ENCODE measurements at places on chromosomes 2 and 18.

GRCh38 chr2:192010073-192010472 is 163.2 kb upstream of the CAVIN2 start:
- no peak for DNase-seq

- DNase-seq: no peak
These were observed 61.0 kb downstream of the GRB14 start for GRCh38 chr2:164560181-164560792.

DNA sequence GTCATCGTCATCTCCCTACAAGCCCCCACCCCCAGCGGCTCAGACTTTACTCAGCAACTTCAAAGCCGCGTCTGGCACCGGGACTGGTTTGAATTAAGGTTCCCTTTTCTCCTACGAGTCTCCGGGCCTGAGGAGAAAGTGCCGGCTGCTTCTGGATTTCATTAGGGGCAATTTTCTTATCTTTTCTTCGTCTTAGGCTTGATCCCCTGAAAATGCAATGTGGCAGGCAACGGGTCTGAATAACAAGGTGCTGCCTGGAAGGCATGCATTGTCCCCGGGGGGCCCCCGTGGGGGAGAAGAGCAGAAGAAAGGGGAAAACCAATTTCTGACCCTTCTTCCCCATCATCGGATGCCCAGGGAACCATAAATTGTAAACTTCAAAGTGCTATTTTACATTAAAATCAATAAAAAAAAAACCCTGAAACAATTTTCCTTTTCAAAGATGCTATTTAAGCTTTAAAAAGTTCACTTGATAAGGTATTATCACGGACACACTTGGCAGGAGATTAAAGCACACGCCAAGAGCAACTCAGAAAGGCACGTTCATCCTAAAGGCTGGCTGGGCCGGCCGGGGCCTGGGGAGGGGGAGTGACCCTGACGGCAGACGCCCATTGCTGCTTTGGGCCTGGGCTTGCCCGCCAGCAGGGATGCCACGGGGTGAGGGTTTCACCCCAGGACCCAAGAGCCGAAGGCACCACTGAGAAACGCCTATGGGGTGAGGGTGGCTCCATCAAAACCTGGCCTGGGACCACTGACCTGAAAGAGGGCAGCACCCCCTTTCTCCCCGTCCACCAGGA is 230.4 kb downstream of the TWIST2 start:
- no peak for DNase-seq

- DNase-seq: no peak
These were observed 164.5 kb downstream of the LPIN1 start for GRCh38 chr2:11910971-11911370.

- DNase-seq: no peak
These were observed 309.5 kb downstream of the EPHA4 start for GRCh38 chr2:221262651-221263050.

DNA sequence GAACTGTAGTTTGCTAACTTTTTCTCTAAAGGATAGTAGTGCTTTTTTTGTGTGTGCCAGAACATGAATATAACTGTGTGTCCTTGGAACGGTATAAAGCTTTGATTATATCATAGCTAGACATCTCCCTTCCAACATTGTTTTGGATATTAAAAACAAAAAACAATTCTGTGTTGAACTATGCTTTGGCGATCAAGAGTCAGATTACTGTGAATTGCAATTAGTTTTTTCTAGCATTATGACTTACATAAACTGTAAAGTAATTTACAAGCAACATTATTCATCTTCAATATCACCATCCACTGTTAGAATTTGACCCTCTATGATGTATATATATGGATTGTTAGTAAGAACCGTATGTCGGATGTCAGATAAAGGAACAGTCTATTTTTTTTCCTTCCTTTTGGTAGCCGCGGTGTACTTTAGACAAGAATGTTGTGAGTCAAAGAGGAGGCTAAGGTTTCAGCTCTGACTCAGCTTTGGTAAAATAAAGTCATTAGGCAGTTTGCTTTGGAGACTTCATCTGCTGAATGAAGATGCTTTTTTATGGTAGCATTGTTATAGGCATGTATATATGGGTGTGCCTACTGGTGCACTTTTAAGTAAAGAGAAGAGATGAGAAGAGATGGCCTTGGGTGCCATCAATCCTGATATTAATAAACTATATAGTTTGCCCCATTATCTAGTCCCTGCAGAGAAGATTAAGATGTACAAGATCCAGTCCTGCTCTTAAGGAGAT is 76.4 kb downstream of the LTBP1 start:
- no peak for DNase-seq

GRCh38 chr2:123438675-123439074 is 586.4 kb upstream of the CNTNAP5 start:
- DNase-seq: no peak

DNA sequence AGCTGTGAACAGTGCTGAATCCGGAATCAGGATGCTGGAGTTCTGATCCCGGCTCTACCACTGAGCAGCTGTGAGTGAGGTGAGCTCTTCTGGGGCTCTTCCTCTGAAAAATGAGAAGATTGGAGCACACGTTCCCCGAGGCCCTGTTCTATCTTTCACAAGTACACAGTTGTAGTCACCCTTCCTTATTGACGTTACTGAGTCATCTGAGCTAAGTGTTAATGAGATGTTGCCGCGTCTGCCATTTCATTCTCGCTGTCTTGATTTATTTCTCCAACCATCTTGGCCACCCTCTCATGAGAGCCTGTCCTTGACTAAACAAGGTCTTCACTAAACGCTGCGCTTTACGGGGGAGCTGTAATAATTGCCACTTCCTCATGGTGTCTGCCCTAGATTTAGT is 31.9 kb upstream of the EFR3B start:
- no peak for DNase-seq

- peak; percentile 44 for DNase-seq
These were observed 81.0 kb downstream of the SP3 start for GRCh38 chr2:173884025-173884802.

GRCh38 chr2:101150306-101151145 is 656 bp downstream of the TBC1D8 start:
- DNase-seq: peak; percentile 3

GRCh38 chr2:33213244-33213643 is 263.2 kb upstream of the RASGRP3 start:
- no peak for DNase-seq

DNA sequence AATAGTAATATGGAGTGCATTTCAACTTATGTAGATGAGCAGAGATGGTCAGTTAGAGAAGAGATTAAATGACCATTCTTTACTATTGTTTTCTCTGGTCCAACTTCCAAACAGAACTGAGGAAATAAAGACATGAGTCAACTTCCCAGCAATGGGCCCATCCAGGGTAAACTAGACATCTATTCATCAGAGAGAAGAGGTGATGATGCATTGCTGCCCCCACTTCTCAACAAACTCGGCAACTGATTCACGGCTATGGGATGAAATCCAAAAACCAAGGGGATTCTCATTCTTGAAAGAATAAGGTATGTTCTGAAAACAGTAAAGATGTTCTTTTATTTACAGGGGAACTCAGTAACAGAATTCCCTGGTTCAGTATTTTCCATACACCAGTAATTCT is 190.7 kb downstream of the RDH14 start:
- no peak for DNase-seq

GRCh38 chr2:231259104-231259503 is 60.7 kb downstream of the ARMC9 start:
- peak; percentile 8 for DNase-seq

GRCh38 chr18:21277578-21277977 is 35.5 kb downstream of the GREB1L start:
- DNase-seq: no peak

DNA sequence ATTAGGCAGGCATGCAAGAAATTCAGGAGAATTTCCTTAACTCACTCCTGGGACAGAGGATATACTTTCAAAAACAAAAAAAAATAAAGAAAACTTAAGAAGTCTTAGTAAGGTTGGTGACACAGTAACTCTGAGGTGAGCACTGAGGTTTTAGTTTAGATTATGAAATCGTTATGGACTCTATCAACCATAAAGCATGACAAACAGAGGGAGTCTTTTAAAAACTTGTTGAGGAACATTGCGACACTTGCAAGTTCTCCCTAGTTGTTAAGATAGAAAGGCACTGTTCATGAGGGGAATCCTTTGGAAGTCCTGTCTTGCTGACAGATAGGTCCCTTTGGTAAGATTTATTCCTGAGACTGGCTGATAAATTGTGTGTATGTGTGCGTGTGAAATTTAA is 194.3 kb upstream of the ERBB4 start:
- no peak for DNase-seq

- DNase-seq: peak; percentile 73
These were observed 100.1 kb downstream of the CRACDL start for GRCh38 chr2:98835831-98836385.

GRCh38 chr2:189191766-189192165 is 12.2 kb upstream of the COL5A2 start:
- DNase-seq: no peak

- peak; percentile 51 for DNase-seq
These were observed 47.0 kb downstream of the IWS1 start for GRCh38 chr2:127479219-127479825.

DNA sequence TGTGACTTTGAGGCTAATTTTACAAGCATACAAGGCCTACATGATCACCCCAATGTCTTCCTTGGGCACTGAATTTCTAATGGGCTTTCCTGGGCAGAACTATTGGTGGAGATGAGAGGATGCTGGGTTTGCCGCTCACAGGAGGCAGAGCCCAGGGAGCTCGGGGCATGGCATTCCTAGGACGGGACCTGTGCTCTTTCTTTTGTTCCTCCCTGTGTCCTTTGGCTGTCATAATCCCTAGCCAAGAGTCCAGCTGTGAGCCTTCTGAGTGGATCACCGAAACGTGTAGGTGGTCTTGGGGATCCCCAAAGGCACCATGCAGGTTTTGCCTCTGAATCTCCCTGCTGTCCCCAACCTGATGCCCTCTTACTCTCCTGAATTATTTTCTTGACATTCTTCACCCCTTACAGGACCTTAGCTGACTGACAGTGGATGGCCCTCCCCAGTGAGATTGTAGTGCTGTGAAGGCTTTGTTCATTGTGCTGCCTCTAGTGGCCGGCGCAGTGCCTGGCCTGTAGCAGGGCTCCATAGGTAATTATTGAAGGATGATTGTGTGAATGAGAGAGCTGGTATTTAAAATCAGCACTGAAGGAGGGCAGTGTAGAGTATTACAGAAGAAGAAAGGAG is 221.9 kb downstream of the ZNF407 start:
- DNase-seq: no peak

GRCh38 chr2:151379169-151379568 is 21.8 kb downstream of the TNFAIP6 start:
- DNase-seq: no peak

DNA sequence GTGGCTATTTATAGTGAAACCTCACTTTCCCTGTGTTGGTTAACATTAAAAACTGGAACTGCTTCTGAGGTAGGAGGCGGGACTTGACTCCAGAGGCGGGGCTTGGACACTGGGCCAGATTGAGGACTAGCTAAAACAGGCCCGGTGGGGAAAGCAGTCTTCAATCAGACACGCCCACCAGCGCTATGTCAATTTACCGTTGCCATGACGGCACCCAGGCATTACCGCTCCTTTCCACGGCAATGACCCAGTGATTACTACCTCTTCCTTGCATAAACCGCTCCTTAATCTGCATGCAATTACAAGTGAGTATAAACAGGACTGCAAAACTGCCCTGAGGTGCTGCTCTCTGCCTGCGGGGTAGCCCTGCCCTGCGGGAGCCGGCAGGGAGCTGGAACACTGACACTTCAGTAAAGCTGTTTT is 35.3 kb downstream of the LRRFIP1 start:
- DNase-seq: peak; percentile 60

DNA sequence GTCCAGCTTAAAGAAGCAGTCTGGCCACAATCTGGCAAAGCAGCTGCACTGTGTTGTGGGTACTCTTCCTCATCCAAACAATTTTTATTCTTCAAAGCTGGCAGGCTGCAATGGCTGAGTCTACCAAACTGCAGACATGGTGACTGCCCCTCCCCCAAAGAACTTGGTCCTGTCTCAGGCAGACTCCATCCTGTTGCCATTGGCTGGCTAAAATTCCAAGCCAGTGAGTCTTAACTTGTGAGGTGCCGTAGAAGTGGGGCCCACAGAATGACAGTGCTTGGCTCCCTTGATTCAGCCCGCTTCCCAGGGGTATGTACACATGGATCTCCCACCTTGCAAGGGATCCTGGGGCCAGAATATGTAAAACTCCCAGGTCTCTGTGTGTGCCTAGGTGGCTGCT is 14.5 kb upstream of the NXPH2 start:
- no peak for DNase-seq

- DNase-seq: no peak
These were observed 51.2 kb upstream of the UGP2 start for GRCh38 chr2:63790491-63790890.

DNA sequence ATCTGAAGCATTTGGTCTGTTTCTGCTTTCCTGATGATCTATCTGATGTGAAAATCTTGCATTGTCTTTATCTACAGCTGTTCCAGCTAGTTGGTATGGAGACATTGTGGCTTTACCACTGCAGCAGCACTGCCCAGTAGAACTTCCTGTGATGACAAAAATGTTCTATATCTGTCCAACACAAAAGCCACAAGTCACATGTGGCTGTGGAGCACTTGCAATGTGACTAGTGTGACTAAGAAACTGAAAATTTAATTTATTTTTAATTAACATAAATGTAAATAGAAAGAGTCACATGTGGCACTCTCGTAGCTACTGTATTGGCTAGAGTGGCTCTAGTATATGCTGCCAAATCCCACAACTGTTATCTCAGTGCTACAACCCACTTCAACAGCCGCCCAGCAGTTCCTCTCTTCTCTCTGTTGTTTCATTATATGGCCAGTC is 425.7 kb downstream of the SETBP1 start:
- DNase-seq: peak; percentile 51

DNA sequence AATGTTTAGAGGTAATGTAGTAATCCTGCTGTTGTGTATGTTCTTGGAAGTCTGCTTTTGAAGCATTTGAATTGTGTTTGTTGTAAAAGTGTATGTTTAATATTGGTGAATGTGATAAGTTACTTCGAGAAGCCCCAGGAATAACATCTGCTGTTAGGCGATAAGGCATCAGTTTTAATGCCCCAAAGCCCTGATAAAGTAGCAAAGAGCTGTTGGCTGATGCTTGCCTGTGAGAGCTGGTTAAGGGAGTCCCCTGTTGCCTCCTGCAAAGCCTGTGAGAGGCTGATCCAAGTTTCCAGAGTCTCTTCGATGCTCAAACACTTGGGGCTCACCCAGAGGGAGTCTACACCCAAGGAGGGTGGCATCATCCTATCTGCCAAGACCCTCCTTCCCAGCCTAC is 110.3 kb downstream of the RNF152 start:
- DNase-seq: no peak

GRCh38 chr18:71673954-71674353 is 870.2 kb downstream of the CBLN2 start:
- no peak for DNase-seq

DNA sequence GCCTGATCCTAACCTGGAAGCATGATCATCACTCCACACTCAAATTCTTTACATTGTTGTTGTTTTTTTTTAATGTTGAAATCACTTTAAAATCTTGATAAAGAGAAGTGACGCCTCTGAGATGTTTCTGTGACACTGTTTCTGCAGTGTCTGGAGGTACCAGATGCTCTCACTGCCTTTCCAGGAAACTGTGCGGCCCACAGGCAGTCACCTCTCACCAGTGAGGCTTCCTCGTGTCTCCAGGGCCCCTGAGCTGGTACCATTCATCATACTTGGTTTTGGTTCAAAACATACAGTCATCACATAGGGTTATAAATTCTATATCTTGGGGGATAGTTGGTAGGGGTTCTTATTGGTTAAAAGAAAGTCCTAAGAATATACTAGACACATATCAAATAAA is 10.1 kb upstream of the ID2 start:
- no peak for DNase-seq

All from CD4-positive, alpha-beta T cell treated with Interleukin-10 for 1 hour (primary cell).